ENCODE measurements at places on chromosomes 6 and 20.

DNA sequence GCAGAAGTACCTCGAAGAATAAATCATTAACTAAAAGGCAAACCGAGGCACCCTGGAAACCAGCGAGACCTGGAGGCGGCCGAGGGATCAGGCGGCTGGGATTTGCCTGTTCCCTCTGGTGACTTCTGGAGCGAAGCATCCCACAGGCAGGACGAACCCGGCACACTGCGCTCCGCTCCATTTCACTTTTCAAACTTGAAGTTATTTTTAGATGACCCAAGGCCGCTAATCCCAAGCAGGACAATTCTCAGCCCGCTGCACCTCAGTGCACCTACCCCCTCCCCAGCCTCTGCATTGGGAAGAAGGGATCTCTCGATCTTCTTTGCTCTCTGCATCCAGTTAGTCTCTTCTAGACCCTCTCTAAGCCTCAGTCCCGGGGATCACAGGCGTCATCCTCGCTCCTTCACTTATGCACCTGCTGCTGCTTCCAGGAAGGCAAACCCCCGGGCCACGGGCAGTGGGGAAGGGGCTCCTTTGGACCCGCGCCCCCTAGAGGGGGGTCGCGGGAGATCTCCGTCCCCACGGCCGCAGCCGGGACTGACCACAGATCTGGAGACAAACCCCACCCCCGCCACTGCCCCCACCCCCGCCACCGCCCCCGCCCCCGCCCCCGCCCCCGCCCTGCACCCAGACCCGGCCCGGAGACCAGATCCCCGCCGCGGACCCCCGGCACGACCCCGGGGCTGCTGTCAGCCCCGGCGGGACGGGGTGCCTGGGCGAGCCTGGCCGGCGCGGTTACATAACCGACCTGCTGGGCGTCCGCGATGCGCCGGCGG is 636 bp downstream of the RCAN2 start:
- no peak for DNase-seq

- no peak for DNase-seq
Measured at GRCh38 chr6:151690768-151691562, 116.5 kb upstream of the ESR1 start.

- no peak for DNase-seq
Measured at GRCh38 chr6:93282521-93283031, 136.8 kb downstream of the EPHA7 start.

DNA sequence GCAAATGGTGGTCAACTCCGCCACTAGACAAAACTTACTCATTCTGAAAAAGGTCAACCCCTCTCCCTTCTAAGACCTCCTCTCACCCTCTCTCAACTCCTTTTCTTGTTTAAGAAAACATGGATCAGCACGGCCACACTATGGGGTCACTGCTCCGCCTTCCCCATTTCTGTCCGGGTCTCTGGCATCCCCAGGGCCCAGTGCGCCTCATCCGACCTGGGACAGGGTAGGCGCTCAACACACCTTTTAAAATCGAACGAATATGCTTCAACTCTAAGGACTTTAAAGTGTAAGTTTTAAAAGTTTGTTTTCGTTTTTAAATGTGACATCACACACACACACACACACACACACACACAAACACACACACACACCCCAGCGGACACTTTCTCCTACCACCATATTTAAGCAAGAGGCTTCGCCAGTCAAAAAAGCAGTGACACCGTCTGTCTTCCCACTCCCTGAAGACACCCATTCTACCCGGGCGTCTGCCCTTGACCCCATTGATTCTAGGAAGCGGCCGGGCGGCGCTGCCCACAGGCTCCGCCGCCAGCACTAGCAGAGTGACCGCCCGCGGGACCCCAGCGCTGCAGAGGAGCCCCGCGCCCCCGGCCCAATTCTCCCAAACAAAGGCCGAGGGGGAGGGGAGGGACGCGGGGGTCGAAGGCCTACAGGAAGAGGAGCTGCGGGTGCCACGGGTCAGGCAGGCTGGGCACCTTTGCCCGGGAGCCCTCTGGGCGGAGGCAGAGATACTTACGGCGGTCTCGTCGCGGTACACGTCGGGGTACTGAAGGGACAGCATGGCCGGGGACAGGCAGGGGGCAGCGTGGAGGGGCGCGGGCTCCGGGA is 568 bp downstream of the PREP start:
- no peak for DNase-seq

GRCh38 chr20:38412877-38413577 is 22.1 kb downstream of the SNHG17 start:
- DNase-seq = no peak

All from stimulated activated CD4-positive, alpha-beta T cell treated with anti-CD3 and anti-CD28 coated beads, Interleukin-4, amount 100 ng/mL, for 1 hour (primary cell).